ENCODE measurements at places on chromosomes 3 and 15.

GRCh38 chr3:151404316-151404715 is 19.8 kb upstream of the P2RY12 start:
- DNase-seq: no peak

DNA sequence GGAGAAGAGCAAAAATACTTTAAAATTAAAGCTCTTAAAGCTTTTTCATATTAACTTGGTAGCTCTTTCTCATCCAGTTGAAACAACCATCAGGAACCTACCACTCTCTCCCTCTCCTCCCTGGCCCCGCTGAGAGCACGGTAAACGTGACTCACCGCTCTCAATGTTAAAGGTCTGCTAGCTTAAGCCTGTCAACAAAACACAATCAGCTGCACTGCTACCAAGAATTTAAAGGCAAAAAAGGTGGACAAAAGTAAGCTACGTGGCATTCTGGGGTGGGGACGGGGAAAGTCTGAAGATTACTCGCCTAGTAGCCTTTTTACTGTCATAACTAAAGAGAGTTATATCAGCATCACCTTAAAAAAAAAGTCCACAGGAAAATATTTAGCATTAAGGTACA is 8.4 kb upstream of the GP5 start:
- DNase-seq: no peak

DNA sequence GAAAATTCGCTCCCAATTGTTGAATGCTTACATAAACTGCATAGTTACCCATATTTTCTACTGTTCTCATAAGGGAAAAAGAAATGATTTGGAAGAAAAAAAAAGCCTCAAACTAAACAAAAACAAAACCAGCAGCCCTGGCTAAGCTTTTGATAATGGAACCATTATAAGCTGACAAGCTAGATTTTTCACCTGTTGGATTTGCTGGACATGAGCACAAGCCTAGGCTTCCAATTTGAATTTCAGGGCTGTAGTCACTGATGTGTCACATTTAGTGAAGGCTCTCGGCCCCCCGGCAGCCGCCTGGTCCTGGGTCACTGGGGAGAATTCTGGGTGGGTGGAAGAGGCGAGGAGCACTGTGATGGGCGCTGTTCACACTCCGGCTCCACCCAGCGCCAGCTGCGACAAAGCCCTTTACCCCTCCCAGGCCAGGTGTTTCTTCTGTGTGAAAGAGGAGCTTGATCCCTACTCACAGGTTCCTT is 4.6 kb downstream of the FBXL22 start:
- DNase-seq: peak; percentile 52

DNA sequence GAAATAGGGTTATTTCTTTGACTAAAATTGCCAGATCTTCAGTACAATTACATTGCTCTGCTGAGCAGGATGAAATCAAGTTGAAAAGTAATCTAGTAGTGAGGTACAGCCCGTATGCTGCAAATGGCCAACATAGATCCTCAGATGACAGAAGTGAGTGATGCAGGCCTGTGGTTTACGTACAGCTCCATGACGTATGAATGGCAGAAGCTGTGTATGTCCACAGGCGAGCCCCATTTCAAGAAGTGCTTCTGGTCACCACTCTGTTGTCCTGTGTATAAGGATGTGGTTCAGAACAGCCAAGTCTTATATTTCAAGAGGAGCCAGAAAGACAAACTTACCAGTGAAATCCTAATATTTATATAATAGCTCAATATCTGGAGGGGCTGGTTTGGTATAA is 9.2 kb downstream of the CD86 start:
- DNase-seq: no peak

GRCh38 chr3:14541646-14542045 is 1.5 kb upstream of the GRIP2 start:
- no peak for DNase-seq

GRCh38 chr3:186609247-186609868 is 3.5 kb upstream of the AHSG start:
- DNase-seq: no peak

- DNase-seq: no peak
These were observed 225.9 kb upstream of the C2CD4B start for GRCh38 chr15:62390791-62391640.

GRCh38 chr3:188294113-188294512 is 140.2 kb downstream of the LPP start:
- no peak for DNase-seq

DNA sequence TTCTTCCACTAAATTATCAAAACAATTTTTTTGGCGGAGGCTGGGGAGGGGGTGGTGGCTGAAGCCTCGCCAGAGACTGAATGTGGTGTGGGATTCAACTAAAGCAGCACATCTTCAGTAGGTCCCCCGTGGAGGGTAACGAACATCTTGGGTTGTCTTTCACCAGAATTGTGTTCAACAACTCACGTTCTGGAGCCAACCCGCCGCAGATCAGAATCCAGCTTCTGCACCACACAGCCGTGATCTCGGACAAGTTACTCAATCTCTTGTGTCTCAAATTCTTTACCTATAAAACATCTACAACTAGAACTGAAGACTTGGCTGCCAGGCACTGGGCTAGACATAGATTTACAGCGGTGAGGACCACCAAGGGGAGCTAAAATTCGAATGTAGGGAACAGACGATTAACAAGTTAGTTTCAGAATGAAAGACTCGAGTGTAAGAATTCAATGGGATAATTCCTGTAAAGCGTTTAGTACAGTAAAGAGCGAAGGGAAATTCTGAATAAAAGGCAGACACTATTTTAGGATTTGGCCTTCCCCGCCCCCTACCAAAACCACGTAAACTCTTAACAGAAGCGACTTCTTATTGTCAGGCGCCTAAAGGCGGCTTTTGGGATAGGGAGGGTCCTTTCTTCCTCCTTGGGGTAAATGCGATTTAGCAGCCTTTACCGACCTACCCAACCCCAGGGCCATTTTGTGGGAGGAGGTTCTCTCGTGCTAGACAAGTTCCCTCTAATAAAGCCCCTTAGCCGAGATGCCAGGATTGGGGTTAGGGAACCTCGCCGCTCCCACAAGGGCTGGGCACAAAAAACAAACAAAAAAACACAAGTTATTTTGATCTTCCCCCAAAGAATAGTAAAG is 697 bp upstream of the RAB5A start:
- DNase-seq: peak; percentile 58

DNA sequence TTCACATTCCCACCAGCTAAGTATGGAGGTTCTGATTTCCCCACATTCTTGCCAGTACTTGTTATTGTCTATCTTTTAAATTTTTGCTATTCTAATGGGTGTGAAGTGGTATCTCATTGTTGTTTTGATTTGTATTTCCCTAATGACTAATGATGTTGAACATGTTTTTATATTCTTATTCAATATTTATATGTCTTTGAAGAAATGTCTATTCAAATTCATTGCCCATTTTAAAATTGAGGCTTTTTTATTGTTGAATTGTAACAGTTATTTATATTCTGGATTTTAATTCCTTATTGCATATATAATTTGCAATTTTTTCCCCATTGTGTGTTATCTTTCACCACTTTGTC is 255.3 kb downstream of the EDEM1 start:
- DNase-seq: no peak

DNA sequence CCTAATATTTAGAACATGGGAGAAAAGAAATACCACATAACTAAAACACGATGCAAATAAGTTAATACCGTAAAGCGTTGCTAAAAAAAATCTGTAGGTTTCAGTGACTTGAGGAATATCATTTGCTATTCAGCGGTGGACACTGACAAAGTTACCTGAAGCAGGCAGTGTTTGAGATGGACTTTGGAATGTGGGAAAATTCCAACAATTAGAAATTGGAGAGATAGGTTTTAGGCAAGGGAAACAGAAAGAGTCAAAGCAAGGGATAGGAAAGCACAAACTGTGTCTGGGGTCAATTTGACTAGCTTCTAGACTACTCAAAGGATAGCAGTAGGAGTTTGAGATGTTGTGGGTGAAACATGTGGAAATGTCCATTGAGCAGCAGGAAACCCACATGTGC is 173.0 kb downstream of the TIGIT start:
- DNase-seq: no peak

- no peak for DNase-seq
These were observed 26.3 kb downstream of the DZIP1L start for GRCh38 chr3:138089091-138089490.

GRCh38 chr15:37616215-37616614 is 318.2 kb upstream of the TMCO5A start:
- no peak for DNase-seq

- peak; percentile 39 for DNase-seq
These were observed 34.8 kb upstream of the RPL32 start for GRCh38 chr3:12875857-12876836.

- DNase-seq: no peak
These were observed 426.7 kb upstream of the FRG2C start for GRCh38 chr3:75237477-75237876.

GRCh38 chr3:22236490-22237270 is 485.7 kb upstream of the ZNF385D start:
- no peak for DNase-seq

DNA sequence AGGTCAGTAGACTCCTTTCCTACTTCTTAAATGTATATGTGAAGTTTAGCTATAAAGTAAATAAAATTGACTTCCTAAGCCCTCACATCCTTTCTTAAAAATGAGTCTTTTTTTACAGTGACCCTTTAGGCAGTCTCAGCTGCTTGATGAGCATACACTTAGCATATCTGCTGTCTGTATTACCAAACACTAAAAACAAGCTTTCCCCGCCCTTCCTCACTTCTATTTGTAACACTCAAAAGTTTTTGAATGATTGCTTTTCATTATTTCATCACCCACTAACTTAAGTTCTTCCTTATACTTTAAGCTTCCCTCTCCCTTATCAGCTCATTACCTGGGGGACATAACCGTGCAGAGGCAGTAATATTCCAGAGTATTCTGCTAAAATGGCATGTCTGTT is 89.4 kb downstream of the PLOD2 start:
- no peak for DNase-seq

DNA sequence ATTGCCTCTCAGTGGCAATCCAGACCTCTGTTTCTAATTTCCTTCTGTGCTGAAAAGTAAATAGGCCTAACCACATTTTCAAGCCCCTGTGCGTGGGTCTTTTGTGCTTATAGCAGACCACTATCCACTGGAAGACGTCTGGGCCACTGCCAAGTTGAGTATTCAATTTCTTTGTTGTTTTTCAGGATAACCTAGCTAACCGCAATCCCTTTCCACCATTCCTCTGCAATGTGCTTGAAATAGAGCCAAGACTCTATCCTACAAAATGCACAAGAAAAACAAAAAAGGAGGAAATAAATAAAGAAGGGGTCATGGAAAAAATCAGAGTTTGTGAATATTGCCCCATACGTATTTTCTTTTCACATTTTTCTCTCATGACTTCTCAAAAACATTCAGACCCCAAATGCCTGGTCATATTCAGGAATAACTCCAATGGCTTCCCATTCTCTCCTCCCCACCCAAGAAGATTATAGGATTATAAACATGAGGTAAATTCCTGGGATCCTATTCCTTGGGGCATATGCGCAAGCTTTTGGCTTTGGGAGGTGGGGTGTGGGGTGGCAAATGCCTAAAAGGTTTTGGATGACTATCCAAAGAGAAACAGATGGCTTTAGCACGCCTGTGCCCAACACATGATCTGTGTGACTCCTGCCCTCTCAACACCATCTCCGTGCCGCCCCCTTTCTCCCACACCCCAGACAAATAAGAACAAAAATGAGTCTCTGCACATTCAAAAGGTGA is 217.9 kb upstream of the THBS1 start:
- DNase-seq: no peak

DNA sequence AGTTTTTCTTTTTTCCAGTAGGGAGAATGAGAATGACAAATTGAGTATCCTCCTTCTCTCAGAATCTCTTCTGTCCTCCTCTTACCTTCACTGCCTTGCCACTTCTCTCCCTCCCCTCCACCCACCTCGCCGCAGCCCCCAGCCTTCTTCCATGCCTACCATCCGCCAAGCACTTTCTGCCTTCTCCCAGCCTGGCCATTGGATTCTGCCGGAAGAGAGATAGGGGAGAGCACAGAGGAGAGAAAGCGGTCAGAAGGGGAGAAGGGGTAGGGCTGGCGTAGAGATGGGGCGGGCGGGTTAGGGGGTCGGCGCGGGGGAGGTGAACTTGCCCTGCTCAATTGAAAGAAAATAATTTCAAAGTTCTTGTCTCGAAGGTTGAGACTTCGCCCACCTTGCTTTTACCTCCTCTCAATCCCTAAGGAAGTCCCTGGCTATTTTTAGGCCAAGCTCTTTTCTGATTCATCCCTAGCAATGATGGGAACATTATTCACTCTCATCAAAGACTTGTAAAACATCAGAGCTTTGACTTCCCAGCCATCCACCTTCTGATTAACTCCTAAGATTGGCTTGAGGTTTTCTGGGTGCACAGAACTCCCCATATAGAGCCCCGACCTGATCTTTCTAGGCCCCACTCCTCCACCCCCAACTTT is 811 bp downstream of the C3orf52 start:
- DNase-seq: no peak

GRCh38 chr15:44550256-44550655 is 13.3 kb downstream of the EIF3J start:
- no peak for DNase-seq

GRCh38 chr3:123346021-123346420 is 102.9 kb downstream of the ADCY5 start:
- DNase-seq: no peak

DNA sequence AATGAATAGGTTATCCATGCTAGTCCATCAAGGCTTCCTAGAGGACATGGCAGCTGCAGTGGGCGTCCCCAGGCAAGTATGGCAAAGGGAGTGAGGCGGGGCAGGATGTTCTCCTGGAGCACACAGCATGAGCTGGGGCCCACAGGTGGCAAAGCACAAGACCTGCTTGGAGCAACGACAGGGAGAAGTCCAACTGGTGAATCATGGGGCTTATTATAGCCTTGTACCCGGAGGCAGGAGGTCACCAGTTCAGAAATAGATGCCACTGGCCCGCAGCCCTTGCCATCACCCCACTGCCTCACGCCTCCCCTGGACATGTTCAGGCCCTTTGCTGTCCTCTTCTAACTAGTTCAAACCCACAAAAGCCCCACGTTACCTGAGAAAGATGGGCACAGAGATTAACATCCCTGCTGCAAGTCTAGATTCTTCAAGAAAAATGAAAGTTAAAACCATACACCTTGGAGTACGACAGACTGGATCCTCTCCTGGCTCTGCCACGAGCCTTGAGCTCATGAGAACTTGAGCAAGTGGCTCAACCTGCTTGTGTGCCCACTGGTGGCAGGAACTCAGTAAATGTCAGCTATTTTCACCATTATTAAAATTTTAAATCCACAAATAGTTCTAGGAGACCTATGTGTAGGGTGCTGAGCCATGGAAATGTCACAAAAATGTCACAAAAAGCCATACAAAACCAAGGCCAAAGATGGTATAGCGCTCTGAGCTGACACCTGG is 1.8 kb upstream of the SRGAP3 start:
- DNase-seq: no peak

All from NCI-H774 (cell line).